Neural progenitor cell (in vitro differentiated cells): ENCODE measurements at places on chromosomes 7 and 10.

DNA sequence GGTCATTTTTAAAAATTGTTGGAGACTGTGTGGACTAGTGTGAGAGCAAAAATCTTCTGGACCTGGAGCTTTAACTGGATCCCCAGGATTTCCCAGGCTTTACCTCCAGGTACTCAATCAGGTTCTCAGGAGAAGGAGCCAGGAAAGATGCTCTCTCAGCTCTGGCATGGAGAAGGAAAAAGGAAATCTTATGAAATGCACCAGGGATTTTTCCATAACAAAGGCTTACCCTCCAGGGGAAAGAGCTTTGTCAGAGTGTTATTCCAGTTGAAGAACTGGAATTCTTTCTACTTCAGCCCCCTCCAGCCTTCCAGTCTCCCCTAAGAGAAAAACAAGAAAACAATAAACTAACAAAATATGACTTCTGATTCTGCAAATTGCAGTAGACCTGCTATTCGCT lies 436.7 kb upstream of the ANKRD30A start:
- no peak for DNase-seq

DNA sequence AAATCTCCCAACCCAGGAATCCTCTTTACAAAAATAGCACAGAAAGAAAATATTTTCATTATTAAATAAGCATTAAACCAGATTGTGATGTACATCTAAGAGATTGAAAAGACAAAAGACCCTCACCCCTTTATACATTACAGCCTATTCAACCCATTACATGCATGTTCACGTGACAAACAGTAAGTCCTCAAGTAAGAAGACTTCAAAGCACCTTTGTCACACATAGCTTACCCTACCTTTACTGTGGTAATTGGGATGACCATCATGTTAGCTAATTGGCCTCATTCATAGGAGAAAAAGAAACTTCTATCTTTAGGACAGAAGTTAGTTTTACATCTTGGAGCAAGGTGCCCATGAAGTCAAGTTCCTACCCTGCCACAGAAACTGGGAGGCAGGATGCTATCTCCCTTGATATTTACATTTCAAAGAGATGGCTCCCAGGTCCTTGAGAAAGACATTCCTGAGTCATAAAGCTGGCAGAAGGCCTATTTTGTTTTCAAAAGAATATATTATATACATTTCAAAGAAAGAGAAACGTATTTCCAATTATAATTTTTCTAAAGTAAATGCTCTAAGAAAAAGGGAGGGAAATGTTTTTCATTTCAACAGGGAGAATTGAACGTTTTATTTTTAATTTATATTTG lies 48.1 kb downstream of the GNAI1 start:
- DNase-seq, result no peak

GRCh38 chr7:4725014-4725849 lies 43.1 kb downstream of the FOXK1 start:
- peak; percentile 73 for DNase-seq

- DNase-seq, result no peak
Measured at GRCh38 chr10:81872206-81872862, 2.7 kb upstream of the NRG3 start.

GRCh38 chr10:26486990-26487850 lies 49.1 kb downstream of the APBB1IP start:
- DNase-seq, result no peak

DNA sequence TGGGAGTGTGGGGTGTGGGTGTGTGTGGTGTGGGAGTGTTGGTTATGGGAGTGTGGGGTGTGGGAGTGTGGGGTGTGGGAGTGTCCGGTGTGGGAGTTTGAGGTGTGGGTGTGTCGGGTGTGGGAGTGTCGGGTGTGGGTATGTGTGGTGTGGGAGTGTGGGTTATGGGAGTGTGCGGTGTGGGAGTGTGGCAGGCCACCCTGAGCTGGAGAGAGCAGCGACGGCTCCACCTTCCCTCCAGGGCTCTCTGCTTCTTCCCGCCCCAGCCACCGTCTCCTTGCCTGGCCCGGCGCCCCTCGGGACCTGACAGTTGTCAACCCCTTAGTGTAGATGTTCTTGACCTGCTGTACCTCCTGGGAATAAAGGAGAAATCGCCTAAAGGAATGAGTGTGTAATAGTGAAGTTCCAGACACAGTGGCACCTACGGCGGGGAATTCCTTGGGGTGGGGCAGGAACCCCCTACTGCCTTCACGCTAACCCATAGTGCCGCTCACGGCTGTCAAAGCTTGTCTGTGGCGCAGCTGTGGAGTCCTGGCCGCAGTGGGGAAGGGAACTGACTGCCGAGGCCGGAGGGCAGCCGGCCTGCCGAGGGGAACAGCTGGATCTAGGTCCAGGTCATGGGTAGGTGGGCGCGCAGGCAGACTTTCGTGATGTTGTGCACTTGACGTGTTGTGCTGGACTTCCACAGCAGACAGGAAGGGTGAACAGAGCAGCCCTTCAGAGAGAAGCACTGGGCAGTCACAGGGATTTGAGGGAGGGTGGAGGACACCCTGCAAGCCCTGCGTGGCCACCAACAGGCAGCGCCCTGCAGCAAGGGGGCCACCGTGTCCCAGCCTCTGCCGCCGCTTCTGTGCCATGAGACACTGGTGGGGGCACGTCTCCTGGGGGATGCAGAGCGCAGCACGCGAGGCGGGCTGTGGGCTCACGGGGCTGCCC lies 49.0 kb upstream of the EN2 start:
- DNase-seq, result peak; percentile 42

DNA sequence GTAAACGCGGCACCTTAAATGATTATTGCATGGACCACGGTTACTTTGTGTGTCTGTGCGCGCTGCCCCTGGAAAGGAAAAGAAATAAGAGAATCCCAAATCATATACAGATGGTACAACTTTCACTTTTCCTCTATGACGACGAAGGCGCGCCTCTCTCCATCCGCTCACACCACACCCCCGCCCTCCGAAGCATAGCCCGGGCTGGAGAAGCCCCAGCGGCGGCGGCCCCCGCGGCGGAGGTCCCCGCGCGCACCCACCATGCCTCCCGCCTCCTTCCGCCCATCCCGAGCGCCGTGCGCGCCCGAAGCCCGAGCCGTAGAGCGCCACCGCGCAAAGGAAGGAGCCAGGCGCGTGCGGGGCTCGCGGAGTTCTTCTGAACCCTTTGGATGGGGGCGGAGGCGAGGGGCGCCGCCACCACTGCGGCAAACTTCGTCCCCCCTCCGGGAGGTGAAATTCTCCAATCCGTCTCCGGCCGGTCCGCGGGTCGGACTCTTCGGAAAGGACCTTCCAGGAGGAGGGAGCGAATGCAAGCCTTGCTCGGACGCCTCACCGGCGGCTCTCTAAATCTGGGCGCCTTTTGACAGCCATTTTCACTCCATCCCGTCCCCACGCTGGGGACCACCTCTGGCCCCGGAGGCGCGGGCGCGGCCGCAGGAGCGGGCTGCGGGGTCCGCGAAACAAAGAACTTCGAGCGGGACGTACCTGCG lies 588 bp downstream of the GLI3 start:
- DNase-seq, result peak; percentile 80

DNA sequence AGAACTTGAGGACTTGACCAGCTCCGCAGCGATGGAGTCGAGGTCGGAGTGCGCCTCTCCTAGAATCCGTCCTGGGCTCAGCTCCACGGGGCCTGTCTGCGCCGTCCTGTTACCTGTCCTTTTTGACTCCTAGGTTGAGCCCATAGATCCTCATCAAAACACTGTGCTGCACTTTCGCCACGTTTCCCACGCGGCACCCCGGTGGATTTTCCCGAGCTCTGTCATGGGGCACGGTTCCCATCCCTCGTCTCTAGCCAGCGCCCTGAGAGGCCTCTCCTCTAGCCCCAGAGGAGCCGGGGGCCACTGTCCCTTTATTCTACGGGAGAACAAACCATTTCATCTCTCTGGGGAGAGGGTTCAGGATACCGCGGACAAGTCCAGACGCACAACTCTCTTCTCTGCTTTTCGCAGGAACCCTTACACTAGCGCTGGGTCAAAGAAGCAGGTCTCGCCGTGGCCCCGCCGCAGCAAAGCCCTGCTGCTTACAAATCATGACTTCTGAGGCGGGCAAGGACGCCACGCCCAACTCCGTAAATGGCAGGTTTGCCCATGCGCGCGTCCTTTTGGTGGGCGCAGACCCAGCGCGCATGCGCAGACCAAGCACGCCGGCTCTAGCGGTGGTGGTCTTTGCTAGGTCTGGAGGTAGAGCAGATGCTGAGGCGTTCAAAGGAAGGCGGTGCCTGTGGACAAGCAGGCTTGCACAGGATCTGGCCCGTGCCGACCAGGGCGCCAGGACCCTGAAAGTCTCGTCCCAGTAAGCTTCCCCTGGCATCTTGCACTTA lies 10.3 kb upstream of the ANKRD7 start:
- DNase-seq, result no peak
